SJCRH30 (cell line): ENCODE measurements at places on chromosomes 5 and 9.

- DNase-seq = no peak
These were observed 156.4 kb downstream of the FAM174A start for GRCh38 chr5:100691548-100691947.

DNA sequence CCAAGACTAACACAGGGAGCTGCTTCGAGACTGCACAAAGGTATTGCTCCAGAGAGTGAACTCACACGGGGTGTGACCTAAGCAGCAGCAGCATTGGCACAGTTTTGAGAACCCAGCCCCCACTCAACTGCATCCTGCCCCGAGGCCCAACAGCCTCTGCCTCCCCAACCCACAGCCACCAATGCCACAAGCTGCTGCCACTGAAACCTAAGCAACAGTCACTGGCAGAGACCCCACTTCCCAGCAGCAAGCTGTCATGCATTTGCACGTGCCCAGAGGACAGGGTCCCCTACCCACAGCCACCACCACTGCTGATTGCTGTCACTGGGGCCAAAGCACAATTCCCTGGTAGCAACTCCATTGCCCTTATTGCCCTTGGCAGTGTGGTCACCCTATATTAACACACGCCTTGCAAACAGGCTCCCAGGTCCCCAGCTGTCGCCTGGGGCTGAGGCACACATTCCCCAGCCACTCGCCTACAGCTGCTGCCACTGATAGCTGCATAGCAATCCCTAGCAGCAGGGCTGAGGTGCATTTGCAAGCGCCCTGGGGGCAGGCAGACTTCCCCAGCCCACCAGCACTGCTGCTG is 141.0 kb downstream of the AGTPBP1 start:
- peak; percentile 93 for DNase-seq

- no peak for DNase-seq
These were observed 3.5 kb downstream of the HEMGN start for GRCh38 chr9:97934321-97935115.

- no peak for DNase-seq
These were observed 44.8 kb upstream of the EQTN start for GRCh38 chr9:27341545-27342294.

GRCh38 chr5:171032435-171032973 is 170.7 kb downstream of the RANBP17 start:
- DNase-seq = no peak

GRCh38 chr5:136057401-136058038 is 28.7 kb downstream of the TGFBI start:
- peak; percentile 98 for DNase-seq

GRCh38 chr9:73872701-73873100 is 624.4 kb upstream of the RORB start:
- no peak for DNase-seq

GRCh38 chr9:130143279-130143893 is 28.8 kb upstream of the NCS1 start:
- DNase-seq = no peak

DNA sequence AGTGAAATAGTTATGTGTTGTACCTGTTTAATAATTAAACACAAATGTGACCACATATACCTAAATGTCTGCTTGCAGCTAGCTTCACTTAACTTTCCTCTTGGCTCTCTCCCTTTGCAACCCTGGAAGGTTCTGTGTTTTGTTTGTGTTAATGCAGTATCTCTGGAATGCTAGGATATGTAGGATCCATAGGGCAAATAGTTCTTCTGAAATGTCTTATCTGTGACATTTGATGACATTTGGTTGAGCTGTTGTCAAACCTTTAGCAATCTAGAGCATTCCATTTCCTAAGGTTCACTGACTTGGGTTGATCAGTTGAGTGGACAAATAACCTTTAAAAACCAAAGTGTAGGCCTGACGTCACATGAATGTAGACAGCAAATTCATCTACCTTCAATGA is 21.8 kb downstream of the CTNNA1 start:
- DNase-seq = no peak

GRCh38 chr9:91405343-91406077 is 18.1 kb downstream of the NFIL3 start:
- DNase-seq = no peak

DNA sequence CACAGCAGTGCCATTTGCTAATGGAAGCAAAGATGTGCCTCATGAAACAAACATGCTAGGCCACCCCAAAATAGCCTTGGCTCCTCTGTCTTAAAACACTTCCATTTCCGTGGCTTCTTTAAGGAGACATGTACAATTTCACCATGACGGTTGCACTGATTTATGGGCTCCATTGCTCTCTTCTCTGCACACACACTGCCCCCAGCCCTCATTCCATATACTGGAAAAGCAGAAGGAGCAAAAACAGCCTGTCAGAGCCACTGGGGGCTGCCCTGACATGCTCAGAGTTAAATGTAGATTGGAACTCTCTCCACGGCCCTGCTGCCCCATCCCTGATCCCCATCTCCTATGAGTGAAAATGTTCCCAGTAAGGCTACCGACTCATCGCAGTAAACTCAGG is 114.8 kb downstream of the ROR2 start:
- no peak for DNase-seq

- DNase-seq = peak; percentile 38
These were observed 140.1 kb upstream of the FBXL17 start for GRCh38 chr5:108521841-108522506.

- DNase-seq = no peak
These were observed 12.3 kb downstream of the MAST4 start for GRCh38 chr5:66608501-66608900.

DNA sequence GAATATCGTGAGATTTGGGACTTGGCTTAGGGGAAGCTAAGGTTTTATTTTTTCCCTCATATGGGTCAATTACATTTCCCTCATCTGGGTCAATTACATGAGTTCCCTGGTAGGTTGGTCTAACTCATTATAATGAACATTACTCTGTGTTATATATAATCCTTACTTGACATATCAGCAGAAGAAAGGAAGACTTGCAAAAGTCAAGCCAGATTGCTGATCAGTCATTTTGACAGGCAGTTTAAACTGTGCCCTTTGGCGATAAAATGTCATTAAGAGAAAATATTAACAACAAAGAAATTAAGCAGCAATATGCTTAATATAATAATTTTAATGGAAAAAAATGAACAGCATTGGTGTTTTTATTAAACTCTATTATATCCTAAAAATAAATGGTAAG is 23.1 kb upstream of the TRPM3 start:
- DNase-seq = no peak

GRCh38 chr9:21852754-21853153 is 50.3 kb downstream of the MTAP start:
- no peak for DNase-seq

DNA sequence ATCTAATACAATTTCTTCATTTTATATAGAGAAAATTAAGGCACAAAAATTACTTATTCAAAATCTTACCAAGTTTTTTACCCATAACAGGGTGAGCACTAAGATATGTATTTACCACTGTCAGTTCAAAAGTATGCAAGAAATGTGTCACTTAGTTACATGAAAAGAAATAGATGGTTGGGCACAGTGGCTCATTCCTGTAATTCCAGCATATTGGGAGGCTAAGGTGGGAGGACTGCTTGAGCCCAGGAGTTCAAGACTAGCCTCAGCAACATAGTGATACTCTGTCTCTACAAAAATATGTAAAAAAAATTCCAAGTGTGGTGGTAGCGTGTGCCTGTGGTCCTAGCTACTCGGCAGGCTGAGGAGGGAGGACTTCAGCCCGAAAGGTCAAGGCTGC is 19.4 kb downstream of the YIPF5 start:
- no peak for DNase-seq

- no peak for DNase-seq
These were observed 75.7 kb downstream of the AGTPBP1 start for GRCh38 chr9:85666086-85666485.

DNA sequence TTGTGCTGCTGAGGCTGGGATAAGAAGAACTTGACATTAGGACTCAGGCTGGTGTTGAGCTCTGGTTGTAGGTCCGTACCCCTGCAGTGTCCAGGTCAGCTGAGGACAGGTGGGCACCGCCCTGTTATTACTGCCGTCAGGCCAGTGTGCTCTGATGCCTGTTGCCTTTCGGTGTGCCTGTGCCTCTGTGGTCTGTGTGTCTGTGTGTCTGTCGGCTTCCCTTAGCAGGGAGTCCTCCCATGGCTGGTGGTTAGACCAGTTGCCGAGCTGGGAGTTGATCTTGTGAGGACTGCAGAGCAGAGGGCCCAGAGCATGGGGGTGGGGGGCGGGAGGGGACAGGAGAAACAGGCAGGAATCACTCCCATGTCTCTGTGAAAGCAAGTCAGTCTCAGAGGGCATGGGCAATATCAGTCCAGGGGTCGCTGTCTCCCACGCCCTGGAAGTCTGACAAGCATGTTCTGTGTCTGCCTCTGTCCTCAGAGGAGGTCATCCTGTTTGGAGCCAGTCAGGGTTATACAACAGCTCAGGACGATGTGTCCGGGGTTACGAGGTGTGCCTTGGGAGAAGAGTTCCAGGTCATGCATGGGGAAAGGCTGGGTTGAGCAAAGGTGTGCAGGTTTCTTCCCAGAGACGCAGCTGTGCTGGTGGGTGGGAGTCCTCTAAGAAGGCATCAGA is 67.3 kb upstream of the GARNL3 start:
- no peak for DNase-seq

DNA sequence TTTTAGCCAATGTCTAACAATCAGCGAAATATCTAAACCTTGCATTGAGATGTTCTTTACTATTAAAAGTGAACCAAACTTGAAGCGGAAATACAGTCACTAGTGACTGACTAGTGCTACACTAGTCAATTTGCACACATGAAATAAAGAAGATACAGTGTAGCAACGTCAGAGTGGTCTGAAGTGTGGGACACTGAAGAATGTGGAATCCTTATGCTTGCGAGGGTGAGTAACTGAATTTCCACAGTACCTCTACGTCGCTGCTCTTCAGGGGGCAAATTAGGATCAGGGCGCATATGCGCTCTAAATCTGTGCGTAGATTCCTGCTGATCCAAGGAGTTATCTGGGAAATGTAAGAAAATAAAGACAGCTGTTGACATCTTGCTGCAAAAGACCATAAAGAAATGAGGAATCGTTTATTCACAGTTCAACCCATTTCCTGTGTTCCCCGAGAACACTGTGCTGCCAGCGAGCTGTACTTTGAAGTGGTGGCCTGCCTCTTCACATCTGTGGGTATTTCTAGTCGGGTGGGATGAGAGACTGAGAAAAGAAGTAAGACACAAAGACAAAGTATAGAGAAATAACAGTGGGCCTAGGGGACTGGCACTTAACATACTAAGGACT is 39.8 kb upstream of the FLT4 start:
- DNase-seq = no peak

DNA sequence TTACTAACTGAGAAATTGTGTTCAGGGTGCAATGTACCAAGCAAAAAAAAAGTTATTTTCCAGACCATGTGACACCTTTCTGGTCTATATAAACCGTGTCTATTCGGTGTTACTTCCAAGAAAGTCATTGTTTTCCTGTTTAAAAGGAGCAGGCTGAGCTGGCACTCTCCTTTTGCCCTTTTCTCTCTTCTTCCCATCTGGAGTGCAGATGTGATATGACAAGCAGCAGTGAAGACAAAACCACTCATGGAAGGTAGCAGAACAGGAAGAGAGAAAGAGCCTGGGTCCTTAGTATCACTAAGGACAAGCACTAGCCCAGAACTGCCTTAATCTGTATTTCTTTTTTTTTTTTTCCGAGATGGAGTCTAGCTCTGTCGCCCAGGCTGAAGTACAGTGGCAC is 25.6 kb downstream of the LYRM7 start:
- no peak for DNase-seq

GRCh38 chr5:67409126-67409777 is 212.7 kb upstream of the CD180 start:
- DNase-seq = no peak

DNA sequence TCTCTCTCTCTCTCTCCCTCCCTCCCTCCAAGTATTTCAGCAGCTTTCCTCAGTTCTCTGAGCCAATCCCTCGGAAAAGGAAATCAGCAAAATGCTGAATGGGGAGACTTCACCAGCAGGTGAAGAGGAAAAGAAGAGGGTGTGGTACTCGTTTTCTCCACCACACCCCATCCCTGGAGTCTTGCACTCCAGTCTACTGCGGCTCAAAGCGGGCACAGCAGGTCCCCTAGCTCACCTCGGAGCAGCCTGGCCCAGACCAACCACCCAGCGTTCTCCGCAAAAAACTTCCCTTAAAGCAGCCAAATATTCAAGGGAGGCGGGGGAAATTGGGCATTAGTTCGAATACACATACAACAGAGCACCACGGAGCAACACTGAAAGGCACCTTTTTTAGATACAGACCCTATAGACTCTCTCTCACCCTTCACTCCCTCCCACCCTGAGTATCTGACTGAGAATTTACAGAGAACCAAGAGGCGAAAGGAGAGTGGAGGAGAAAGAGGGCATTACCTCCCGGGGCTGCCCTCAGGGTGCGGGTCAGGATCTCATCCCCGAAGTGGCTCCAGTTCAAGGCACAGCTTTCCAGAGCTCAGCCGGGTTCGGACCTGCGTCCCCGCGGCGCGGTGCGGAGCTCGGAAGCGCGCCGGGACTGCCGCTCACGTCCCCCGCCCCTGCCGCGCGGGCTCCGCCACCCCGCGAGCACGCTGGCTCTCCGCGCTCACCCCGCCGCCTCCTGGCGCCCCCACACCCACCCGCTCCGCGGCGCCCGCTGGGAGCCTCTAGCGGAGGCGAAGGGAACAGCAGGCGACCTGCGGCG is 1638.5 kb upstream of the C9orf72 start:
- peak; percentile 68 for DNase-seq

DNA sequence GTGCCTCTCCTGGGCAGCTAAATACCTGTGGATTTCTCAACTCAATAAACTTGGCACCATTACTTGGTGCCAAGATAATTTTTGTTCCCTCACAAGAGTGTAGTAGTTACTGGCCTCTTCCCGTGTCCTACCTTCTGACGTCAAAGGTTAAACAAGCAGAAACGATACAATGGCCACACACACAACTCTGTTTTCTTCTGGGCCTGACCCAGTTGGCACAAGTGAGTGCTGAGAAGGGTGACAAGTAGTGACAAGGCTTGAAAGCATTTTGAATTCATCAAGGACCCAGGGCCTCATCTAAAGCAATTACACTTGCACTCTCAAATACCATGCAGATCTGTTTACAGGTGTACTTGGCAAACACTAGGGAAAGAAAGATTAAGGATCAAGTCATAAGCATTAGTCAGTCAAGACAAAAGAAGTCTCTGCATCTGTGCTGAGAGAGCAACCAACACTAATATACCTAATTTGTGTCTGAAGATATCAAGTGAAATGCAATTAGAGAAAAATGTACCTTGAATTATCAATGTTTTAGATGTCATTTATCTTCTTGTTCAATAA is 30.8 kb downstream of the RASEF start:
- no peak for DNase-seq

DNA sequence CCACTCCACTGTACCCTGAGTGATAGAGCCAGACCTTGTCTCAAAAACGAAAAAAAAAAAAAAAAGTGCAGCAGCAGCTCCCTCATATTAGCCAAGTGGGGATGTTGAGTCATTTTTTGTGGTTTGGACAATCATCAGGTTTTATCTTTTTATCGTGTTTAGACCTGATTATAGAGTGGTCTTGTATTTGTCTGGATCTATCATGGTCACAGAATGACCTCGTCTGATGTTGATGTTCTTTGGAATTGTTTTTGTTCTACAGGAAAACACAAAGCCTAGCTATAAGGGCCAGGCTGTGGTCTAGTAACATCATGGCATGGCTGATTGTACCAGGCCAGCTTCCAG is 1.6 kb upstream of the FBXW11 start:
- no peak for DNase-seq

GRCh38 chr5:31113101-31113500 is 80.4 kb upstream of the CDH6 start:
- DNase-seq = no peak

GRCh38 chr5:125550274-125550673 is 803.8 kb upstream of the ZNF608 start:
- DNase-seq = peak; percentile 76

GRCh38 chr5:8695902-8696845 is 827.2 kb downstream of the MTRR start:
- no peak for DNase-seq
